GM12878 (cell line): ENCODE measurements at places on chromosomes 7 and 10. TPM values are rescaled to one million over a fixed set of nuclear protein-coding genes. Genes with fewer than 3 reads are reported as not detected.

HHEX gene
- 17.8 and 21.6 TPM in 2 replicates for total RNA-seq

RADIL gene
- 0.11 TPM in 1 of 2 replicates, not detected in the other for total RNA-seq

GRID2IP gene
- not detected in 2 replicates for total RNA-seq

SPDYE5 gene
- total RNA-seq, result not detected in 2 replicates

UPK3B gene
- 0.72 and 1.3 TPM in 2 replicates for total RNA-seq

MALSU1 gene
- total RNA-seq, result 65.5 and 67.5 TPM in 2 replicates

ECHDC3 gene
- total RNA-seq, result 6.6 and 8.5 TPM in 2 replicates

ZNF680 gene
- total RNA-seq, result 8.0 TPM in 2 replicates

SLC29A4 gene
- 0.45 and 0.72 TPM in 2 replicates for total RNA-seq

TNKS2 gene
- total RNA-seq, result 11.1 and 11.2 TPM in 2 replicates

RELN gene
- total RNA-seq, result 0.11 and 0.21 TPM in 2 replicates

SOSTDC1 gene
- total RNA-seq, result not detected in 2 replicates

STEAP1 gene
- 2.1 and 3.2 TPM in 2 replicates for total RNA-seq

ABCB4 gene
- total RNA-seq, result 6.0 and 6.1 TPM in 2 replicates

PNLIPRP1 gene
- total RNA-seq, result 0.74 and 1.5 TPM in 2 replicates

TRUB1 gene
- 15.8 and 15.9 TPM in 2 replicates for total RNA-seq

CCDC146 gene
- total RNA-seq, result 1.2 and 2.0 TPM in 2 replicates

PRKG1 gene
- total RNA-seq, result 0.05 TPM in 1 of 2 replicates, not detected in the other

MUC3A gene
- 0.10 and 0.24 TPM in 2 replicates for total RNA-seq

MOGAT3 gene
- total RNA-seq, result not detected in 2 replicates

MACROH2A2 gene
- total RNA-seq, result not detected in 2 replicates

FZD1 gene
- total RNA-seq, result 0.56 TPM in 2 replicates

HOXA4 gene
- total RNA-seq, result not detected in 2 replicates

PTPRE gene
- total RNA-seq, result 6.3 and 7.8 TPM in 2 replicates

MRC1 gene
- total RNA-seq, result 0.19 and 0.21 TPM in 2 replicates

SPDYE18 gene
- total RNA-seq, result 0.74 TPM in 1 of 2 replicates, not detected in the other

THSD7A gene
- total RNA-seq, result 0.03 TPM in 1 of 2 replicates, not detected in the other

HOXA9 gene
- not detected in 2 replicates for total RNA-seq

CPA2 gene
- total RNA-seq, result 1.4 and 1.9 TPM in 2 replicates

ZNF117 gene
- total RNA-seq, result 7.0 and 7.5 TPM in 2 replicates

FZD8 gene
- total RNA-seq, result 0.37 and 0.72 TPM in 2 replicates

LRRC18 gene
- total RNA-seq, result not detected in 2 replicates

MICALL2 gene
- total RNA-seq, result 0.72 and 1.7 TPM in 2 replicates

AQP1 gene
- total RNA-seq, result 0.64 and 0.72 TPM in 2 replicates

PRSS37 gene
- not detected in 2 replicates for total RNA-seq

CTAGE8 gene
- 0.67 and 1.4 TPM in 2 replicates for total RNA-seq

CYP2C19 gene
- total RNA-seq, result 0.11 TPM in 1 of 2 replicates, not detected in the other

TRPV5 gene
- total RNA-seq, result not detected in 2 replicates

ZNF655 gene
- 43.7 and 43.8 TPM in 2 replicates for total RNA-seq

ZC3HAV1 gene
- 49.4 and 55.3 TPM in 2 replicates for total RNA-seq

C10orf88 gene
- 6.8 and 10.9 TPM in 2 replicates for total RNA-seq

XRCC2 gene
- 10.7 and 12.9 TPM in 2 replicates for total RNA-seq

SDK1 gene
- total RNA-seq, result 0.33 TPM in 1 of 2 replicates, not detected in the other

LIPM gene
- not detected in 2 replicates for total RNA-seq

BCAP29 gene
- 32.0 and 33.4 TPM in 2 replicates for total RNA-seq

RPEL1 gene
- not detected in 2 replicates for total RNA-seq

KEL gene
- total RNA-seq, result 0.28 and 1.7 TPM in 2 replicates

FAM237B gene
- not detected in 2 replicates for total RNA-seq

CYP2C8 gene
- 0.58 and 0.82 TPM in 2 replicates for total RNA-seq
